AG04450 (cell line): ENCODE measurements at places on chromosomes 1 and 21. TPM values are rescaled to one million over a fixed set of nuclear protein-coding genes. Genes with fewer than 3 reads are reported as not detected.

GRCh38 chr1:175633801-175634200 is 109.6 kb downstream of the TNR start:
- no peak for DNase-seq

Gene FAM89A
- polyA plus RNA-seq, result 11.0 and 13.8 TPM in 2 replicates

GRCh38 chr21:45366931-45367401 is 38.0 kb upstream of the COL18A1 start:
- DNase-seq, result peak; percentile 93

DNA sequence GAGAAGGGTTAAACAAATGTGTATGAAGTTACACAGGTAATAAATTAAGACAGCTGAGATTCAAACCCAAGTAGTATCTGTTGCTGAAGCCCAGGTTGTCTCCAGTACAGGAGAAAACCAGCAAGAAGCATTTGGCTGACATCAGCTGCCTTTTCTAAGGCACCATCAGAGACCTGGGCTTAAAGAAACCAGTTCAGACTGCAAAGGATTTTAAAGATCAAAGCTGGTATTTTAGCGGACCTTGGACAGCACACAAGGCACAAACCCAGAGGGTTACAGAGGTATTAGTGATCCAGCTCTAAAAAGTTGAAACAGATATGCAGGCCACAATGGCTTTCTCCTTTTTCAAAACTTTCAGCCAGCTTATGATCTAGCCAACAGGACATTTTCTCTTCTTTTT is 23.4 kb downstream of the BEND5 start:
- no peak for DNase-seq

GRCh38 chr1:10628685-10629084 is 153.9 kb downstream of the PEX14 start:
- DNase-seq, result no peak

Gene FOXD3
- not detected in 2 replicates for polyA plus RNA-seq

Gene TLR5
- 0.07 and 0.11 TPM in 2 replicates for polyA plus RNA-seq

Gene XCL2
- polyA plus RNA-seq, result not detected in 2 replicates

- DNase-seq, result peak; percentile 89
These were observed at the start of gene LIX1L for GRCh38 chr1:145957443-145958319. LIX1L (minus strand) TSS chr1:145958017; CDS start chr1:145957927, 90 bp downstream.

Gene TNFRSF8
- polyA plus RNA-seq, result 0.22 and 0.27 TPM in 2 replicates

DNA sequence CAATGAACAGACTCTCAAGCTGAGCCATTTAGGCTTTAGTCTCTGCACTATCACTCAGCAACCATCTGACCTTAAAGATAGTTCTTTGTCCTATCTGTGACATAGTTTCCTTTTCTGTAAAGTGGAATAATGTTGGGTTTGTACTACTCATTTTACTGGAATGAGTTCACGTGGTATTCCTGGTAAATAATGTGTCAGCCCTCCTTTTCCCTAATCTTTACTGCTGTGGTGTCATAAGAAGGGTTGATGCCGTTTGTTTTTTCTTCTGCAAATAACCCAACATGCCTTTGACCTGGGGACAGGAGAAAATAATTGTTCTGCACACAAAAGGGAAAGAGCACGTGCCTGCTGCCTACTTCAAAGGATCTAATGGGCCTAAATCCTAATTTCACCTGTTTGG is 297.8 kb downstream of the BRINP3 start:
- DNase-seq, result peak; percentile 7

Gene TADA1
- 10.7 and 13.3 TPM in 2 replicates for polyA plus RNA-seq

GRCh38 chr21:32138658-32139057 is 140.2 kb downstream of the MIS18A start:
- DNase-seq, result no peak

GRCh38 chr21:45882645-45883044 is 98.9 kb upstream of the COL6A1 start:
- no peak for DNase-seq

Gene RASAL2
- polyA plus RNA-seq, result 17.8 and 21.4 TPM in 2 replicates

Gene FCGR2B
- polyA plus RNA-seq, result not detected in 2 replicates

Gene COL9A2
- polyA plus RNA-seq, result 1.1 and 1.7 TPM in 2 replicates

DNA sequence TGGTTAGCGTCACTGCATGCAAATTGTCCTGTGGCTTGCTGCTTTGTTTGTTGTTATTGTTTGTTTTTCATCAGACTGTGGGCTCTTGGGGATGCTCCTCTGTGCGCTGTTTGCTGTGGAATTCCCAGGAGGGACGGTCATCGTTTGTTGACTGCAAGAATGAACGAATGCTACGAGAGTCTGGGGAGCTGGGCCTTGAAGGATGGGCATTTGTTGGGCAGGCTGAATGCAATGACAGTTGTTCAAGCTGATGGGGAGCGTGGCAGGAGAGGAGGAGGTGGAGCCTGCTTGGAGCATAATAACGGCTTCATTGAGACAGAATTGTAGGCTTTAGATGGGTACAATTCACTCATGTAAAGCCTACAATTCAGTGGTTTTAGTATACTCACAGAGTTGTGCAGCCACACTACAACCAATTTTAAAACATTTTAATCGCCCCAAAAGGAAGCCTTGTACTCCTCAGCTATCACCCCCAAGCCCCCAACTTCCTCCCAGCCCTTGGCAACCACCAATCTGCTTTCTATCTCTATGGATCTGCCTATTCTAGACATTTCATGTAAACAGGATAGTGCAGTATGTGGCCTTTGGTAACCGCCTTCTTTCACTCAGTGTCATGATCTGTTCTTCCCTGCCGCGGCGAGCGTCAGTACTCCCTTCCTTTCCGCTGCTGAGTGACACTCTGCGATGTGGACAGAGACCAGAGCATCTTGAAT is 190.2 kb downstream of the CAMTA1 start:
- no peak for DNase-seq
